Activated CD8-positive, alpha-beta memory T cell treated with anti-CD3 and anti-CD28 coated beads for 24 hours (primary cell): ENCODE measurements at places on chromosomes 5 and 9.

- no peak for DNase-seq
Observed at GRCh38 chr5:150143350-150144245, 12.0 kb downstream of the PDGFRB start.

GRCh38 chr9:123455187-123455586, 99.2 kb downstream of the CRB2 start:
- no peak for DNase-seq

DNA sequence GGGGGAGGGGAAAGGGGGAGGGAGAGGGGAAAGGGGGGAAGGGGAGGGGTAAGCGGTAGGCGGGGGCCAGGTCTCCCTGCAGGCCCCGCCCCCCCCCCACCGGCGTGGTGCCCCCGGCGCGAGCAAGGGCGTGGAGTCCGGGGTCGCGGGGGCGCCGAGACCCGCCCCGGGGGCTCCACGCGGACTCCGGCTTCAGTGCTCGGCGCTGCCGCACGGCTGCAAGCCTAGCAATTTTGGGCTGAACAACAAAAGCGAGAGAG, 10.8 kb downstream of the C9orf50 start:
- no peak for DNase-seq

DNA sequence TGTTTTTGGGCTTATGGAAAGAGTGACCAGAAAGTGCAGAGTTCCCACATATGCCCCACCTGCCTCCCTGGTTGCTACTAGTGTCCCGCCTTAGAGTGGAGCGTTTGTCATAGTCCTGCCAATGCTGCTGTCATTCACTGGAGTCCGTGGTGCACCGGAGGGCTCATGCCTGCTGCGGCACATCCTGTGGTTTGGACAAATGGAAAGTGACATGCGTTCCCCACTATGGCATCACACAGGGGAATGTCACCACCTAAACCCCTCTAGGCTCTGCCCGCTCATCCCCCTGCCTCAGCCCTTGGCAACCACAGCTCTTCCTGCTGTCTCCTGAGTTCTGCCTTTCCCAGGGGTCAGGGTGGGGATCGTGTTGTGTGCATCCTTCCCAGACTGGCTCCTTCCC, 29.2 kb downstream of the IRX4 start:
- DNase-seq: no peak

DNA sequence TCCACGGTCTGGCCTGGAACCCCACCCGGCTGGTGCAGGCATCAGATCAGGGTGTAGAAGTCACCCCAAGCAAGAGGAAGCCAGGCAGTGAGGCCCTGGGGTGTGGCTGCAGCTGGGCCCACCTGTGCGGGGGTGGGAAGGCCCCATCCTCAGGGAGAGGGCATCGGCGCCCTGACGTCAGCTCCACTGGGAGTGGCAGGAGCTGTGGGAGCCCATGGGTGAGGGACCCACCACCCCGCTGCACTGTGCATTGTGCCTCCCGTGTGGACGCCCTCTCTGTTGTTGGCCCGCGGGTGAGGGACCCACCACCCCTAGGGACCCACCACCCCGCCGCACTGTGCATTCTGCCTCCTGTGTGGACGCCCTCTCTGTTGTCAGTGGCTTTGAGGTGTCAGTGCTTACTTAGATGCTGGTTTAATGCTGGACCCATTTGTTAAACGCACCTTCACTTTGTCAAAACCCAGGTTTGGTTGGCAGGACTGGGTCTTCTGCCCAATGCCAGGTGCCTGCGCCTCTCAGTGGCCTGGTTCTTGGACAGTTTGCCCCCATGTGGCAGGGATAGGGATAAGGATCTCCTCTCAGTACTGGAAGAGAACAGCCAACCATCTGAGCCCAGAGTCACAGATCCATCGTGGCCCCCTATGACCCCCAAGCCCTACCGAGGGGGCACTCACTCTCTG, 6.9 kb upstream of the EXOC3 start:
- no peak for DNase-seq
